ENCODE measurements at places on chromosomes 7 and 10.

DNA sequence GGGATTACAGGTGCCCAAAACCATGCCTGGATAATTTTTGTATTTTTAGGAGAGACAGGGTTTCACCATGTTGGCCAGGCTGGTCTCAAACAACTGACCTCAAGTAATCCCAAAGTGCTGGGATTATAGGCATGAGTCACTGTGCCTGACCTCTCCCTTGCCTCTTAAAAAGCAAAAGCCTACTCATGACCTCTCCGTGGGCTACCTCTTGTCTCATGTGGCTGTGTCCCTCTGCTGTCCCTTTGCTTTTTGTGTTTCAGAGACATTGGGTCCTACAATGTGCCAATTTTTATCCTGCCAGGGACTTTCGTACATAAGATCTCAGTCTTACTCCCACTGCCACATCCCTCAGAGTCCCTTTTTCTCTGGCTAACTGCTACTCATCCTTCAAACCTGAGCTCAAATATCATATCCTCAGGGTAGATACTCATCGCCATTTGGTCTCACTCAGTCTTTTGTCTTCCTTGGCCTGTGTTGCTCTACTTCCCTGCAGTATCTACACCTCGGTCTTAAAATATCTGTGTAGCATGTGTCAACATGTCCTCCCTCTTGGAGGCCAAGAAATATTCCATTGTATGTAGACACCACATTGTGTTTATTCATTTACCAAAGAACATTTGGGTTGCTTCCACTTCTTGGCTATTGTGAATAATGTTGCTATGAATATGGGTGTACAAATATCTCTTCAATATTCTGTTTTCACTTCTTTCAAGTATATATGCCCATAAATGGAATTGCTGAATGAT, 465.0 kb upstream of the KLF6 start:
- no peaks in the 10 kb centered on the region for H3K4me1 ChIP-seq
- no peak overlapping the region for H3K27ac ChIP-seq
- H3K36me3 ChIP-seq: no peaks in the 10 kb centered on the region
- H3K4me3 ChIP-seq: no peak overlapping the region
- H3K27me3 ChIP-seq: no peaks in the 10 kb centered on the region

DNA sequence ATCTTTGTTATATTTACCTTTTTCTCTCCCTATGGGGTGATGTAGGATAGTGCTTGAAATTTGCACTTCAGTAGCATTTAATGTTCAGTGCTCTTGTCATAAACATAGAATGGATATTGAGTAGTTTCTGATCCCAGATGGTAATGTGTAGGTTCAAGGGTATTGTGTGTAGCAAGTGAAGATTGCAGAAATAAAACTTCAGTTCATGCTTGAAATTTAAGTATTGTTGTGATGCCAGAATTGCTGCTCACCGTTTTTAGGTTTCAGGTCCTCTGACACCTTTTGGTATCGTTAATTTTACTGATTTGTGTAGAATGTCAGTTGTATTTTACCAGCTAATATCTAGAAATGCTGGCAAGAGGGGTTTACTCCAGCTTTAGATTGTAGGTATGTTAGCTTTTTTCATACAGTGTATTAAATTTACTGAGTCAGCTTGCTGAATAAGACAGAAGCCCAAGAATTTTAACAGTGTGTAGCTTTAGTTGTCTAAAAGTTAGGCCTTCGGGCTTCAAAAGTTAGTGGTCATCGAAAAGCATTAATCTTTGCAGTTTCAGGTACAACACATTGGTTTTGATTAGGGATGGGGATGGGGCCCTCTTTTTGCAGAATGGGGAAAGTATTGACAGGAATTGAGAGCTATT, 1.9 kb downstream of the PTEN start:
- no peaks in the 10 kb centered on the region for H3K27me3 ChIP-seq
- no peak for DNase-seq
- no peaks in the 10 kb centered on the region for H3K4me1 ChIP-seq
- H3K27ac ChIP-seq: peak overlapping the region; percentile 96
- H3K36me3 ChIP-seq: no peaks in the 10 kb centered on the region

- no peaks in the 10 kb centered on the region for H3K4me1 ChIP-seq
- H3K36me3 ChIP-seq: no peaks in the 10 kb centered on the region
- no peaks in the 10 kb centered on the region for H3K27me3 ChIP-seq
- H3K4me3 ChIP-seq: no peak overlapping the region
These were observed 16.3 kb downstream of the VWC2 start for GRCh38 chr7:49789736-49790135.

GRCh38 chr10:132036887-132037675, 28.7 kb upstream of the JAKMIP3 start:
- no peak for DNase-seq
- H3K36me3 ChIP-seq: no peaks in the 10 kb centered on the region
- H3K4me1 ChIP-seq: no peaks in the 10 kb centered on the region
- H3K27ac ChIP-seq: no peak overlapping the region
- peaks cover 22% of the 10 kb centered on the region for H3K27me3 ChIP-seq

DNA sequence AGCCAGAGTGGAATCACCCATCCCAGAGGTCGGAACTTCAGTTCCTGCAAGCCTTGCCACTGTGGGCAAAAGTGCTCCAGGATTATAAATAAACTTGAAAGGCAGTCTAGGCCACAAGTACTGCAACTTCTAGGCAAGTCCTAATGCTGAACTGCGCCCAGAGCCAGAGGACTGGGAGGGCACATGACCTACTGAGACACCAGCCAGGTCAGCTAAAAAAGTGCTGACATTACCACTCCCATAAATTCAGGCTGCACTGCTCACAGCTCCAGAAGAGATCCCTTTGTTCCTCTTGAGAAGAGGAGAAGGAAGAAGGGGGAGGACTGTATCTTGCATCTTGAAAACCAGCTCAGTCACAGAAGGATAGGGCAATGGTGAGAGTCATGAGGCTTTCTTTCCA, 1084.1 kb upstream of the PHF14 start:
- H3K27me3 ChIP-seq: no peaks in the 10 kb centered on the region
- H3K36me3 ChIP-seq: no peaks in the 10 kb centered on the region
- H3K4me3 ChIP-seq: no peak overlapping the region
- DNase-seq: no peak
- H3K4me1 ChIP-seq: no peaks in the 10 kb centered on the region
- no peak overlapping the region for H3K27ac ChIP-seq

- H3K27me3 ChIP-seq: no peaks in the 10 kb centered on the region
- no peak for DNase-seq
- H3K4me1 ChIP-seq: no peaks in the 10 kb centered on the region
- no peak overlapping the region for H3K4me3 ChIP-seq
These were observed 242.5 kb downstream of the CELF2 start for GRCh38 chr10:11260170-11260569.

DNA sequence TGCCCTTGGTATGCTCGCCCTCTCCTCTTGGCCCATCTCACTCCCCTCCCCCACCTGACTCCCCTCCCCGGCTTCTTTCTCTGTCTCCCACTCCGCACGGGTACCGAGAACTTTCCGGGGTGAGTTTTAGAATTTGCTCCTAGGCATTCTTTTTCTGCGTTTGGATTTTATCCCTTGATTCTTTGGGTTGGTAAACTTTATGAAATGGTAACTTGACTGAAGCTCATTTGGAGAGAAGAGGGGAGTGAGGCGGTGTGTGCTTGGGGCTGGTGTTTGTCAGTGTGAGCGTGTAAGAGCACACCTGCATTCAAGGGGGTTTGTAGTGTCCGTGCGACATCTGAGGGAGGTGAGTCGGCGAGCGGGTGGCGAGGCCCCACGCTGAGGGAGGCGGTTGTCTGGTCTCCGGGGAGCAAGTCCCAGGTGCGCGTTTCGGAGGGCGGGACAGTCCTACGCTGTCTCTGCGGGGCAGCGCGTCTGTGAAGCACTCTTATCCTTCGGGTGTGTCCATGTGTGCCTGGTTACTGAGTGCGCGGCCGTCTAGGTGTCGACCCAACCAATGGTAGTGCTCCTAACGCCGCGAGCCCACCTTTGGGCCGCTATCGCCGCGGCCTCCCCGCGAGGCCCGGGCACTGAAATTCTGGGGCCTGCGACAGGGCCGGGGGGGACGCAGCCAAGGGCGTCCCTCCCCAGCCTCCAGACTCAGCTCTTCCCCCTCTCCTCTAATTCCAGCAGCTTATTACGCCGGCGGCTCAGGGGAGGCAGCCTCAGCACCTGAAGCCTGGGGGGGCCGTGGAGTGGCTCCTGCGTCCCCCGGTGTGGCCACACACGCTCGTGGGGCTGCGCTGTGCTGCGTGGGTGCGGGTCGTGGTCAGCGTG, 2.6 kb upstream of the ZNF503 start:
- H3K27ac ChIP-seq: no peak overlapping the region
- DNase-seq: peak; percentile 57
- peaks cover 15% of the 10 kb centered on the region for H3K27me3 ChIP-seq
- H3K4me3 ChIP-seq: peak overlapping the region; percentile 60
- peaks cover 5% of the 10 kb centered on the region for H3K4me1 ChIP-seq

DNA sequence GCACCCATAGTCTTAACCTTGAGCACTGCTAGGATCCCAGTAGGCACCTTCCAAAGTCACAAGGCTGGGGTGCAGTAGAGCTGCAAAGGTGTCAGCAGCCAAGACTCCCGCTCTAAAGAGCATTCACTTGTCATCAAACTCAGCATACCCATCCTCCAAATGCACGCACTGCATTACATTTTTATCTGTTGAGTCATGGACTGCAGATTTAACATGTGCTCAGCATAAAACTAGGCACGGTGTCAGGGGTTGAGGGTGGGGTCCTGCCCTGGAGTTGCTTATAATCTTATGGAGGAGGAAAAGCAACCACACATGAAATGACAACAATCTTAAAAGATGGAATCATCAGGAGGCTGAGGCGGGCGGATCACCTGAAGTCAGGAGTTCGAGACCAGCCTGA, 102.6 kb downstream of the PARP12 start:
- H3K27ac ChIP-seq: no peak overlapping the region
- H3K36me3 ChIP-seq: no peaks in the 10 kb centered on the region

- H3K27ac ChIP-seq: peak overlapping the region; percentile 34
- no peak overlapping the region for H3K4me3 ChIP-seq
- no peak for DNase-seq
- H3K4me1 ChIP-seq: peaks cover 22% of the 10 kb centered on the region
These were observed 8.4 kb downstream of the TCF7L2 start for GRCh38 chr10:112958275-112958995.

- H3K4me3 ChIP-seq: no peak overlapping the region
- H3K27ac ChIP-seq: no peak overlapping the region
- H3K36me3 ChIP-seq: no peaks in the 10 kb centered on the region
- no peaks in the 10 kb centered on the region for H3K27me3 ChIP-seq
- no peak for DNase-seq
These were observed 359.4 kb downstream of the PRPF18 start for GRCh38 chr10:13946209-13946460.

- H3K27me3 ChIP-seq: no peaks in the 10 kb centered on the region
- no peaks in the 10 kb centered on the region for H3K36me3 ChIP-seq
- peak overlapping the region; percentile 20 for H3K27ac ChIP-seq
- peak overlapping the region; percentile 24 for H3K4me3 ChIP-seq
- peaks cover 4% of the 10 kb centered on the region for H3K4me1 ChIP-seq
These were observed 255.4 kb downstream of the ARHGAP21 start for GRCh38 chr10:24468281-24468751.

DNA sequence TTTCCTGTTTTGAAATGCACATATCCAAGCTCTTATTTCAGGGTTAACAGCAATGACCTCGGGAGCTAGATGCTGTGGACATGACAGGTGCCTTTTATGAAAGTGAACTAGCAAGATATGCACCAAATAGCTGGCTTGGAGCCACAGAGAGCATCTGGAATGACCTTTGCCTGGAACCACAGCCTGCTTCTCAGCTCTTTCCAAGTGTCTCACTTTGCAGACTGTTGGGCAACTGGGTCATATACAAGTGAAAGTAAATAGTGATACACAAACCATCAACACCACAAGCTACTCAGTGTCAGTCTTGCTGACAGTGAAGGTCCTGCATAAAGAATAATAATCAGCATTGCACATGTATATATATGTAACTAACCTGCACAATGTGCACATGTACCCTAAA, 183.5 kb downstream of the RNF133 start:
- no peak for DNase-seq
- H3K27ac ChIP-seq: no peak overlapping the region
- no peaks in the 10 kb centered on the region for H3K27me3 ChIP-seq

GRCh38 chr10:69090685-69091084, 2.8 kb downstream of the SRGN start:
- H3K27me3 ChIP-seq: no peaks in the 10 kb centered on the region
- H3K27ac ChIP-seq: peak overlapping the region; percentile 81
- H3K36me3 ChIP-seq: no peaks in the 10 kb centered on the region
- DNase-seq: no peak

- no peak for DNase-seq
- H3K27ac ChIP-seq: no peak overlapping the region
- no peaks in the 10 kb centered on the region for H3K36me3 ChIP-seq
- H3K4me3 ChIP-seq: no peak overlapping the region
These were observed 31.4 kb downstream of the ARMC3 start for GRCh38 chr10:22959292-22959691.

GRCh38 chr10:77594471-77594783, 43.2 kb downstream of the KCNMA1 start:
- H3K4me1 ChIP-seq: no peaks in the 10 kb centered on the region
- no peaks in the 10 kb centered on the region for H3K36me3 ChIP-seq
- no peak for DNase-seq
- no peaks in the 10 kb centered on the region for H3K27me3 ChIP-seq

DNA sequence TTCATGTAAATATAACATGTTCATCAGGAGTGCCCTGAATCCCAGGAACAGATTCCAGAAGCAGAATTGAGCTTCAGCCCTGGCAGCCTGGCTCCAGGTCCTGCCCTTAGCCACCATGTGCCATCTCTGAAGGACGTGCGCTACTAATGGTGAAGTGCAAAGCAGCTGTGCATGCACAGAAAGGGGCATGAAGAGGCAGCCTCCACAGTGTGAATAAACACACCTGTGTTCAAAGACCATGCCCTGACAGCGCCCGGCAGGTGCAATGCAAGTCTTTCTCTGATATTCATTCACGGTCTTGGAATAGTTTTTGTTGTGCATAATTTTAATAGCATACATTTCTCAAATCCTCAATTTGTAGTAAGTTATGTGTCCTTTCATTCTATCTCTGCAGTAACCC, 250.4 kb upstream of the TCERG1L start:
- no peak for DNase-seq
- H3K27ac ChIP-seq: no peak overlapping the region
- no peak overlapping the region for H3K4me3 ChIP-seq
- no peaks in the 10 kb centered on the region for H3K36me3 ChIP-seq
- no peaks in the 10 kb centered on the region for H3K4me1 ChIP-seq

- H3K27me3 ChIP-seq: no peaks in the 10 kb centered on the region
- peak within 1 kb of the TSS; percentile 68 for H3K4me3 ChIP-seq
- H3K36me3 ChIP-seq: no peaks in the 10 kb centered on the region
- H3K27ac ChIP-seq: peak within 1 kb of the TSS; percentile 44
- no peaks in the 10 kb centered on the region for H3K4me1 ChIP-seq
- peak; percentile 72 for DNase-seq
These were observed at the start of gene PIK3AP1 for GRCh38 chr10:96720422-96721206. PIK3AP1 (minus strand) TSS chr10:96720514; CDS start chr10:96720394, 120 bp downstream.

GRCh38 chr10:122643931-122644534, 55.6 kb downstream of the C10orf120 start:
- no peaks in the 10 kb centered on the region for H3K36me3 ChIP-seq
- H3K27ac ChIP-seq: no peak overlapping the region
- no peaks in the 10 kb centered on the region for H3K27me3 ChIP-seq
- DNase-seq: no peak
- no peaks in the 10 kb centered on the region for H3K4me1 ChIP-seq

- H3K27me3 ChIP-seq: no peaks in the 10 kb centered on the region
- no peaks in the 10 kb centered on the region for H3K36me3 ChIP-seq
- H3K4me1 ChIP-seq: no peaks in the 10 kb centered on the region
- H3K4me3 ChIP-seq: peak overlapping the region; percentile 85
- peak overlapping the region; percentile 92 for H3K27ac ChIP-seq
These were observed 754 bp downstream of the SLC25A13 start for GRCh38 chr7:96321031-96321657.

- H3K27me3 ChIP-seq: no peaks in the 10 kb centered on the region
- peaks cover 4% of the 10 kb centered on the region for H3K4me1 ChIP-seq
- no peak overlapping the region for H3K4me3 ChIP-seq
- no peak overlapping the region for H3K27ac ChIP-seq
- no peak for DNase-seq
These were observed 7.7 kb upstream of the PRKAR1B start for GRCh38 chr7:734808-735207.
